ENCODE measurements at places on chromosomes 6 and 20.

DNA sequence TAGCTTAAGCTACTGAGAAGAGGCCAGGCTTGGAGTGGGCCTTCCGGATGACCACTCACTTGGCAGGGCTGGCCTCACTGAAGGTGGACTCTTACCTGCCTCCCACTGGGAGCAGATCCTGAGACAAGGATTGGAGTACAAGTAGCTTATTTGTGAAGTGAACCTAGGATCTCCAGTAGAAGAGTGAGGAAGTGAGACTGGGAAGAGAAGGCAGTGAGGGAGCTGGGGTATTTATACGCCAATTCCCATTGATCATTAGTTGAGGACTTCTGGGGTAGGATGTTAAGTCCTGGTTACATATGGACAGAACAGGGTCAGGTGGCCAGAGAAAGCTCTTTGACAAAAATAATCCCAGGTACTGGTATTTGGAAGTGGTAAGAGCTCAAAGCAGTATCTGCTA, 32.3 kb upstream of the RNF24 start:
- DNase-seq, result no peak

DNA sequence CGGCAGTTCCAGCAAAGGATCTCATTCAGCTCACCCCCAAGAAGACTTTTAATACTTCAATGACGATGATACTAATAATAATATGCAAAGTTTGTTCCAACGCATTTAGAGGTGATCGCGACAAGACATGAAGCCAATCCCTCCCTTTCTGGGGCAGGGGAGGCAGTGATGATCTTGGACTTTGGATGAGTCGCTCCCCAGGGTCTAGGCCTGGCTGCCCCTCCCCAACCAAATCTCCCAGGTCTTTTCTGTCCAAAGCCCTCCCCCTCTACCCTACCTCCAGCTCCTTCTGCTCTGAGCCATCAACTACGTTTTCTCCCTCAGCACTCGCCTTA, 33.9 kb downstream of the HLA-A start:
- no peak for DNase-seq

DNA sequence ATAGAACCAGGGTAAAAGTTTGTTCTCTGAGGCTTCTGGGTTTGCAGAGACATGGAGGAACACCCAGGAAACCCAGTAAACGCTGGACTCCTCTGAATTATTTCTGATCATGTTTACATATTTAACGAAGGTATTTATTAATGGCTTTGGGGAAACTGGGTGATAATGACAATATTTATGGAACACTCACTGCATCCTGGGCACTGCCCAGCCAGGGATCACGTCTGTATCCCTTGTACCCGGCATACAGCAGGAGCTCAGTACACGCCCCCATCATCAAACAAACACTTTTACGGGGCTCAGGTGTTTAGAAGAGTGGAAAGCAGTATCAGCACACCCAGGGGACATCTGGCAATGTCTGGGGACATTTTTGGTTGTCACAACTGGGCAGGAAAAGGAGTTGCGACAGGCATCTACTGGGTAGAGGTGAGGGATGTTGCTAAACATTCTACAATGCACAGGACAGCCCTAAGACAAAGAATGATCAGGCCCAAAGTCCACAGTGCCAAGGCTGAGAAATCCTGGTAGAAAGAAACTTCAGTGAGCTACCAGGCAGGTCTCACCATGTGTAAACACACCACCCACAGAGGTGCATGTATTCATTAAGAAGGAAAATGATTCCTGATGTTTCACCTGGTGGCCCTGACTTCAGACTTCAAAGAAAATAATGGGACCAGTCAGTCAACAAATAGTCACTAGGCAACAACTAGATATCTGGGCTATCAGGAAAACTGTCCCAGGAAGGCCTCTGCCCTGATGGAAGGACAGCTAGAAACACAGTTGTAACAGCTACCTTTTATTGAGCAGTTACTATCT, 35.3 kb downstream of the ZMYND8 start:
- DNase-seq, result no peak

- no peak for DNase-seq
These were observed 164.6 kb downstream of the CLIC5 start for GRCh38 chr6:45851034-45851400.

GRCh38 chr20:13089950-13090469, 81.2 kb downstream of the SPTLC3 start:
- DNase-seq, result no peak

GRCh38 chr6:150710236-150710635, 110.6 kb downstream of the PLEKHG1 start:
- DNase-seq, result no peak

DNA sequence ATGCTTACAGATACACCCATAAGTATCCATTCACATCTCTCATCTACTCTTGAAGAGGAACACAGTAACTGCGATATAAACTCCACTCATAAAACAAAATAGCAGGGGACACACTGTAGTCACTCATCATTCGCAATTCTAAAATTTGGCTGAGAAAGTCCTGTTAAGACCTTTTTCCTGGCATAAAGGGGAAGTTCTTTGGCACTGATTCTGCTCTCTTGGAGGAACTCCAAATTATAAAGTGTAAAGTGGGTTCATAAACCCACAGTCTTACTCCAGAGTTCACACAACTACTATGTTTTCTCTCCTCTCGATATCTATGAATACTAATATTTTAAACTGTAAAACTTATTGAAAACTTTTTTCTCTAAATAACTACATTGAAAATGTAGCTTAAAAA, 80.6 kb downstream of the ADGB start:
- no peak for DNase-seq

DNA sequence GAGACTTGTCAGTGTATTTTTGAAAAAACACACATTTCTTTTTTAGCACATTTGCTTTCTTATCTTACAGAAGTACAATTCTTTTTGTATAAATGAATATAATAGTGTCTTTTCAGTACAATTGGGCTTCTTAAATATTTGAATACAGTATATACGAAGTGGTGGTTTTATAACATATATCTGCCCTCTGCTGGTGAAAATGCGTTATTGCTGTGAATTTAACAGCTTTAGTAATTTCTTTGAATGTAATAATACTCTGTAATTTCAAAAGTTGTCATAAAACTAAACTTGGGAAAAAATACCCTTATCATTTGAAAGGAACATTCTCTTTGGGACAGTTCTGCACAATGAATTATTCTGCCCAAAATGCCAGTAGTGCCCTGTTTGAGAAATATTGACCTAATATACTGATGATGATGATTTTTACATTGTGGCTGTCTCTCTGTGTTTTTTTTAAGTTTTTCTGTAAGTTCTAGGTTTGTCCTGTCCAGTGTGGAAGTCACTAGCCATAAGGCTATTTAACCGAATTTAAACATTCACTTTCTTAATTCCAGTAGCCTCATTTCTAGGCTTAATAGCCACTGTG, 19.0 kb downstream of the SMAP1 start:
- peak; percentile 29 for DNase-seq

DNA sequence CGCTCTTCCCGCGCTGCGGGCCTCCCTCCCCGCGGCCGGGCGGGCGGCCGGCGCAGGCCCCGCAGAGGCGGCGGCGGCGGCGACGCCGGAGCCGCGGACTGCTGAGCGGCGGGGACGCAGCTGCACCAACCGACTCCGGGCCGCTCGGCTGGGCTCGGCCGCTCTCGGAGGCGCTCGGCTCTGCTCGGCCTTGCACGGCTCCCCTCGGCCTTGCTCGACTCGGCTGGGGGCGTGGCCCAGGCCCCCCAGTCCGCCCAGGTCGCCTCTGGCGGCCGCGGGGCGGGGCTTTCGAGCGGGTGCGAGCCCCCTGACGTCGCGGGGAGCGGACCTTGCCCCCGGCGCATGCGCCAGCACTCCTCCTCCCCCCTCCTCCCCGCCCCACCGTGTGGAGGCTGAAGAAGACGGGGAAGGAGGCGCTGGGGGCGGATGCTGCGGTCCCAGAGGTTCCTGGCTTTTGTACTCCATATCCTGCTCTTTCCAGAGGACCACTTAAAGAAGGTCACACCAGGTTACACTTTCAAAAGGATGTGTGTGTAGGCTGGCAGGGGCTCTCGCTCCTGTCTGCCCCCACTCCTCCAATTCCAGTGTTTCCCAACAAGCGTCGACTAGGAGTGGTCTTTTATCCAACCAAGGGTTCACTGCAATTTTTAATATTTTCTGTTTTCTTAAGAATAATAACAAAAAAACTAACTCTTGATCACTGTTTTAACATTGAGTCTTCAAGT, at the start of gene ZHX3:
ZHX3 (minus strand) TSS at position 186 of the 725 bp plus-strand sequence. CDS start 112,815 bp downstream, outside the sequence.
- DNase-seq, result peak; percentile 93

- DNase-seq, result no peak
These were observed 61.2 kb downstream of the RPP40 start for GRCh38 chr6:4942673-4943009.

- no peak for DNase-seq
These were observed 718.9 kb downstream of the EYS start for GRCh38 chr6:64988148-64988547.

DNA sequence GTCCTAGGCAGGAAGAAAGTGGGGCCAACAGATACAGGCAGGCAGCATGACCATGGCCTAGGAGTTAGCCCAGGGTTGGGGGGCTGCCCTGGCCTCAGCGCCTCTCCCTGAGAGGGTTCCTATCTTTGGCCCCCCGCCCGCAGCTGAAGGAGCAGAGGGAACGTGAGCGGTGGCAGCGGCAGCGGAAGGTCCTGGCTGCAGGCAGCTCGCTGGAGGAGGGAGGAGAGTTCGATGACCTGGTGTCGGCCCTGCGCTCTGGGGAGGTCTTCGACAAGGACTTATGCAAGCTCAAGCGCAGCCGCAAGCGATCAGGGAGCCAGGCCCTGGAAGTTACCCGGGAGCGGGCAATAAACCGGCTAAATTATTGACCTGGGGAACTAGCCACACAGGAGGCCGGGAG, 32.6 kb downstream of the MOCS1 start:
- DNase-seq, result no peak

- no peak for DNase-seq
These were observed 477.7 kb downstream of the BTBD3 start for GRCh38 chr20:12395353-12395752.

- DNase-seq, result no peak
These were observed 22.9 kb downstream of the STX7 start for GRCh38 chr6:132490024-132490423.

GRCh38 chr6:46808806-46809205, 15.6 kb downstream of the MEP1A start:
- no peak for DNase-seq

DNA sequence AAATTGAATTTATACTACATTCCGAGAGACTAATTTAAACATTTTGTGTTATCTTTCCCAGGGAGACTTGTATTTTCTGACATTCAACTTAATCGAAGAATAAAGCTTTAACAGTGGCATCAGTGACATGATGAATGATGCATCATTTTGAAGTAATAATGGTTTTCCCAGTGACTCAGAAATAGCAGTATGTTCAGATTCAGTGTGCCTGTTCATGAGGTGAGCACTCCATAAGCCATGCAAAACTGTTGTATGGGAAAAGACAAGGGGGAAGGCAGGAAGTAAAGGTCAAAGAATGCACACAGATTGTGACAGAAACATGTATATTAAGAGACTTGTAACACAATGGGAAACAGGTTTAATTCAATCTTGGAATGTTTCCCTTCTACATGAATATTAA, 1348.2 kb upstream of the GJE1 start:
- no peak for DNase-seq

DNA sequence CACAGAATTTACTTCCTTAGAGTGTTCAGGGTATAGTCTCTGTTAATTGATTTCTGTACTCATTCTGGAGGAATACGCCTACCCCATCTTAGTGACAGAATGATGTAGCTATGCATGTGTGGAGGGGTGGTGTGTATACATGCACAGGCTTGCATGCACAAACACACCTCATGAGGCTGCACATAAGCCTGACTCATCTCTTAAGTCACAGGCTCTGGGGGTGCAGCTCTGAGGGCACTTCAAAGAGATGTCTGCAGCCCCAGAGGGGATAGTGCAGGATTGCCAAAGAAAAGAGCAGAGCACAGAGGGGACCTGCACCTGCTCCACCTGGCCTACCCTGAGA, 24.6 kb downstream of the TBX18 start:
- DNase-seq, result no peak

DNA sequence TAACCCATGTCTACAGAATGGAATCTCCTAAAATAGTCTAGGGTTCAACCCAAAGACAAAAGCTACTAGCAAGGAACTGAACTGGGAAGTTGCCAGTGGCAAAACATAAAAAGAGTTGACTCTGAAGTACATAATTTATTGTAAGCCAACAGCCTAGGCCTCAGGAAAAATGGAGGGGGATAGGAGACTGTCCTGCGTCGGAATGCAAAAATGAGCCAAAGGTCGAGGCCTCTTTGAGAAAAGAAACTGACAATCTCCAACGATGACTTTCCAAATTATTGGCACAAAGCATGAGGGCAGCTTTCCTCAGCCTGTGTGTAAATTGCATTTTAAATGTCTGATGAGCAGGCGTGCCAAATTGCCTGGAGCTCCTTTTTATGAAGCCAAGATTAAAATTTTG, 2.1 kb downstream of the COL12A1 start:
- no peak for DNase-seq

GRCh38 chr6:147390909-147391536, 117.5 kb upstream of the SAMD5 start:
- no peak for DNase-seq

DNA sequence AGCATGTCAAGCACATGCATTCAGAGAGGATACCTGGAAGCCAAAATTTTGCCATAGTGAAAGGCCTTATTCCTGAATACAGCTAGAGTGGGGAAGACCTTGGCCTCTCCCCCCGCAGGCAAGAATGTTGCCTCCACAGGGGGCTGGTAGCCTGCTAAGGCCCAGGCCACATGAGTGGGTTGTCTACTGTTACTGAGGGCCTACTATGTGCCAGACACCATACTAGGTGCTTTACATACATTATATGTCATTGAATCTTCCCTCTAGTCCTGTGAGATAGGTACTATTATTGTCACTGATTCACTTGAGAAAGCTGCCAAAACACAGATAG, 642 bp upstream of the PI16 start:
- no peak for DNase-seq

DNA sequence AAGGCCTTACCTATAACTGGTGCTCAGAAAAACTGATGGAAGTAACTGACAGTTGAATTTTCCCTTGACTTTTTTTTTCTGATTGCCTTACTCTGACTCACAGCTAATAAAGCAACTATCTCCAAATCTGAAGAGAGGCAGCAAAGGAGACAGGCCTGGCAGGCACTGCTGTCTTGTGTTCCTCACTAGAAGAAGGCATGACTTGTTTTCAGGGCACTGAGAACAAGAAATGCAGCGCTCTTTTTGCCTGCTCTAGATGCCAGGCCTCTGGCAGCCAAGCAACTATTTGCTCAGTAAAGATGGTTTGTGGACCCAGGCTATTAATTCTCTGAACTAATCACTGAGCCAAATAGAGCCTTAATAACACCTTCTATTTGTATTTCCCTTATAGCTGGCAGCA, 155.1 kb downstream of the PRDM13 start:
- no peak for DNase-seq

DNA sequence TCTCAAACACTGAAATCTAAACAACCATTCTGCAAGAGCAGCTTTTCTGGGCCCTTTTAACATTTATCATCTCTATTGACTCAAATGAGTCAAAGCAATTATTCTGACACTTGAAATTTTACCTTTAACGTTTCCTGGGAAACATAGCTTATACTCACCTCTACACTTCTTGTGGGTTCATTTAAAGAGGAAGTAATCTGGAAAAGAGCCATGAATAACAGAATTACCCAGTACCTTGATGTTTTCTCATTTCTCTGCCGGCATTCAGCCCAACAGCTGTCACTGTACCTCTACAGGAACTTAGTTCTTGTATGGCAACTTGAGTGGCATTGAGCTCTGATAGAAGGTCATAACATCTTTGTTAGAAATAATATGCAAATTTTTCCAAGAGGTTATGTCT, 272.2 kb downstream of the KCNQ5 start:
- no peak for DNase-seq
